GM23338 (cell line): ENCODE measurements at places on chromosomes 1 and 21. TPM values are rescaled to one million over a fixed set of nuclear protein-coding genes. Genes with fewer than 3 reads are reported as not detected.

WDR47 gene
- 5.2 and 9.7 TPM in 2 replicates for total RNA-seq

GRIK3 gene
- 2.8 and 2.9 TPM in 2 replicates for total RNA-seq

CLDN17 gene
- not detected in 2 replicates for total RNA-seq

OR2T1 gene
- total RNA-seq, result not detected in 2 replicates
